Muscle of back (tissue), 13 donors: ENCODE measurements at places on chromosomes 4 and X. TPM values are rescaled to one million over a fixed set of nuclear protein-coding genes. Genes with fewer than 3 reads are reported as not detected.
A peak's percentile ranks its signal among the peaks of the same experiment; 100 is the strongest.

GRCh38 chr4:109295081-109295480 is 7.4 kb downstream of the COL25A1 start:
- DNase-seq = no peak

- no peak for DNase-seq
These were observed 225.1 kb downstream of the FAM47A start for GRCh38 chrX:33906971-33907370.

GRCh38 chr4:2714061-2714770 is 41.9 kb downstream of the TNIP2 start:
- peak; percentile 68 for DNase-seq

DNA sequence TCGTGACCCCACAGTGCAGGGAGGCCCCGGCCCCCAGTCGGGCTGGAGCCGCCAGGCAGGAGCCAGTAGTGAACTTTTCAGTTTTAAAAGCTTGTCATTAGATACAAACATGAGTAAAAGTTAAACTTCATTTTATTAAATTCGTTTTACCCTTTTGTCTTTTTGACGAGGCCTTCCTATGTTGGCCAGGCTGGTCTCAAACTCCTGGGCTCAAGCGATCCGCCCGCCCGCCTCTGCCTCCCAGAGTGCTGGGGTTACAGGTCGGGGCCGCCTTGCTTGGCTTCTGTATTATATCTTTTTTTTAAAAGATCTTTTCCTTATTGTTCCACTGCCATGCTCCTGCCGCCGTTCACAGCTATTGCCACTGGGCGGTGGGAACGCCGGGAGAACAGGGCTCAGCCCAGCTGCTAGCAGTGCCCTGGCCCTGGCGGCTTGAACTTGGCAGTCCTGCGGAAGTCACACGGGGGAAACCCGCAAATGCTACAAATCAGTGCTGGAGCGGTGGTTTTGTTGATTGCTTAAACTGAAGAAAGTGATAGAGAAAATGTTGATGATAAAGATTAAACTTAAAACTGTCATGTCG is 968 bp upstream of the NELFA start:
- DNase-seq = peak; percentile 58

GRCh38 chr4:175422331-175422730 is 389.7 kb downstream of the GPM6A start:
- DNase-seq = no peak

GRCh38 chrX:38055170-38055847 is 49.0 kb downstream of the SYTL5 start:
- peak; percentile 13 for DNase-seq

DNA sequence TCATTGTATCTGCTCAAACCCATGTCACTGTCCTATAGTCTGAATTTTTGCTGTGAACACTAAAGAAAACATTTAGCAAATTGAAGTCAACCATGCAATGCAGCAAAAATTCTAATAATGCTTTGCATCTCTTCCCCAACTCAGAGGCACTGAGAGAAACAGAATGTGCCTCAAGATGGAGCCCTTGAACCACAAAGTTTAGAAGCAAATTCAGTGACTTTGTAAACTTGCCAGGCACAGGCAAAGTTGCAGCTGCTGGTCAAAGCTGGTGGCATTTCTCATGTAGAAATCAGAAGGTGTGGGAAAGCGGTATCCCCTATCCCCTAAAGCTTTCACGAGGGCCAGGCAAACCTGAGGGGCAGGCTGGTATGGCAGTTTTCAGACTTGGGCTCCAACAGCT is 121.7 kb upstream of the DIPK2B start:
- DNase-seq = peak; percentile 71

- no peak for DNase-seq
These were observed 58.9 kb upstream of the FAM9C start for GRCh38 chrX:13103188-13103913.

DNA sequence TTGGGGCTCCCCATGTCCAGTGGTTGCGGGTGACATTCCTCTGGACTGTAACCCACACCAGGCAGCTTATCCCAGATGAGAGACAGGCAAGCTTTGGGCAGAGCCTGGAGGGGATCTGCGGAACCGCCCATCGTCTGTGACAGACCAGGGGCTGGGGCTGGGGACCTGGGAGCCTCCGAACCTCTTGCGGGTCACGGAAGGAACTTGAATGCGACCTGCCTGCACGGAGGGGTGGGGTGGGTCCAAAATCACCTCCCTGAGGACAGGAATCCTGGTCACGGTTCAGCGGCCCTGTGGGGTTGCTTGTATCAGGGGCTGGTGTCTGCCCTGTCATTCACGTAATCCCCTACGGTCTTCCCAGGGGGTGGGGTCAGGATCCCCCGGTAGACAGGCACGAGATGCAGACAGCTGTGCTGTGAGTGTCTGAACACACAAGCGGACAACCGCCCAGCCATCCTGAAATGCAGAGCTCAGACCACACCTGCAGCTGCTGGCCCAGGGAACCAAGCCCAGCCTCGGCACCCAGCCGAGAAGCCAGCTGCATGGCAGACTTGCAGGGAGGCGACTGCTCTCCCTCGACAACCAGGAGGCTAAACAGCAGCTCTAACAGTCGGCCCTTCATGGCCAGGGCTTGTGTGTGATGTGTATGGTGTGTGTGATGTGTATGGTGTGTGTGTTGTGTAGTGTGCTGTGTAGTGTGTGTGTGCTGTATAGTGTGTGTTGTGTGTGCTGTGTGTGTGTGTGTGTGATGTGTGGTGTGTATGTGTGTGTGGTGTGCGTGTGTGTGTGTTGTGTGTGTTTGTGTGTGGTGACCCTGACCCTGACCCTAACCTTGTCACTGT is 105.9 kb upstream of the ADRA2C start:
- DNase-seq = peak; percentile 77

DNA sequence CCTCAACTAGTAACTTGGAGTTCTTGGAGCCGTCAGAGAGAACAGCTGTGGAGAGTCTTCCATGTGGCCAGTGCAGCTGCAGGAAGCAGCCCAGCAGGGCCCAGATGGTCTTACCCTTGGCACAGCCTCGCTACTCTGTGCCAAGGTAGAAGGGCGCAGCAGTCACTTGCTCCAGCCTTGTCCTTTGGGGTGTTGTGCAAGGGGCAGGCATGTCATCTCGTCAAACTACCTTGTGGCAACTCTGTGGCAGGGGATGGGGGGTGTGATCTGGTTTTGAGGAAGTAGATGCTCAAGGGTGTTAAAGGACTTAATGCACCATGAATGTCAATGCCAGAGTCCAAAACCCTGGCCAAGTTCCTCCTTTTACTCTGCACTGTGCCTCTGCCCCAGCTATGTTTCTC is 34.2 kb upstream of the TBC1D14 start:
- DNase-seq = peak; percentile 32

GRCh38 chr4:25759101-25759500 is 103.5 kb downstream of the SLC34A2 start:
- no peak for DNase-seq

DNA sequence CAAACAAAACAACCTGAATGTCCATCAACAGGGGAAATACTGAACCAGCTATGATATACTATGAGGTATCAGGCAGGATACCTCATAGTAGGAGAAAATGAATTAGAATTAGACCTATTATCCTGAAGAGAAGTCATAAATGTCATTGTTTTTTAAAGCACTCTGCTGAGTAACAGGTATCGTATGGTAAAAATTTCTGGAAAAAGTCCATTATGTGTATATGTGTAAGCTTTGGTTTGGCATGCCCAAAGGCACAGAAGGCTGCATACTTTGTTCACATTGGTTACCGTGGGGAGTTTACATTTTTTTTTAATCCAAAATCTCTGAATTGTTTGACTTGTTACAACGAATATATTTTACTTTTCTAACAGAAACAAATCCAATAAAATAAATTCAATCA is 70.5 kb downstream of the RPS3A start:
- DNase-seq = no peak

GRCh38 chr4:48311896-48312295 is 29.4 kb upstream of the SLAIN2 start:
- no peak for DNase-seq

- no peak for DNase-seq
These were observed 11.0 kb upstream of the TEX13C start for GRCh38 chrX:125308653-125309052.

DNA sequence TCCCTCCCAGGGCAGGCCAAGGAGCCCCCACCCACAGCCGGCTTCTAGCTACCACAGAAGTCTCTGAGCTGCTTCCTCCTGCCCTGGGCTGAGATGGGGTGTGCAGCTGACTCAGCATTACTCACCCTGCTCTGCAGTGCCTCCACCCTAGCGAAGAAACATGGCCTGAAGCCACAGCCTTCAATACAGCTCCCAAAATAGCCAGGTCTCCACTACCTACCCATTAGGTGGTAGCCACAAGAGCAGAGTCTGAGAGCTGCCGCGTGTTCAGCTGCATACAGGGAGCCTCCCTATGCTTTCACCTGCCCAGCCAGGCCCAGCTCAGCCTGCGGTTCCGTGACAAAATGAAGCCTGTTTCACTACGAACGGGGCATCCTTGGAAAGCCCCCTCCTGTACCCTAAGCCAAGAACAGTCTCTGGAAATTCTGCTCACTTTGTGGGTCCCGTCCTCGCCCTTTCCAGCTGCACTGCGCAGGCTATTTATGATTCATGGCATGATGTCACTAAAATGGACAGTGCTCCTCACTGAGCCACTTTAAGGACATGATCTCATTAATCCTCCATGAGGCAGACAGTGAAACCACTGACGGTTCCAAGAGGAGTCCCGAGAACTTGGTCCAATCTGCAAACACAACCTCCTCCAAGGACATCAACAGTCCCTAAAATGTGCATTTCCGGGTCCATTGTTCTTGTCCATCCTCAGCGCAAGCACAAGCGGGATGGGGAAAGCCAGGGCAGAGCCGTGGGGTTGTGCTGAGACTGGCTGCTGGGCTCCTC is 20.2 kb downstream of the WDR1 start:
- peak; percentile 80 for DNase-seq

DNA sequence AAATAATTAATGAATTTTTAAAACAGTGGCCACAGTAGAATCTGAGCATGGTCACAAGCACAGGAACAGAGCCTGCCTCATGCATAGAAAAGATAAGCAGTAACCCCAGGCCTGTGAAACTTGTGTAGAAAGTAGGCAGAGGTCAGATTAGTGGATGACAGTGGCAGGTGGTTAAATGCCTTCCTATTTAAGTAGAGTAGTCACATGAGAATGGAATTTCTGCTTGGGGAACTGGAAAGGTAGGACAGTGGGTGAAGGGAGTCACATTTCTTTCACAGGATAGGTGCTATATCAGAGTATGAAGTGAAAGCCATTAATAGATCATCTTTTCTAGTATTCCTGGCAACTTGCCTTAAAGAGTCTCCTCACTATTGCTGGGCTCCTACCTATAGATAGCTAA is 34.9 kb upstream of the ASB12 start:
- DNase-seq = peak; percentile 0

DNA sequence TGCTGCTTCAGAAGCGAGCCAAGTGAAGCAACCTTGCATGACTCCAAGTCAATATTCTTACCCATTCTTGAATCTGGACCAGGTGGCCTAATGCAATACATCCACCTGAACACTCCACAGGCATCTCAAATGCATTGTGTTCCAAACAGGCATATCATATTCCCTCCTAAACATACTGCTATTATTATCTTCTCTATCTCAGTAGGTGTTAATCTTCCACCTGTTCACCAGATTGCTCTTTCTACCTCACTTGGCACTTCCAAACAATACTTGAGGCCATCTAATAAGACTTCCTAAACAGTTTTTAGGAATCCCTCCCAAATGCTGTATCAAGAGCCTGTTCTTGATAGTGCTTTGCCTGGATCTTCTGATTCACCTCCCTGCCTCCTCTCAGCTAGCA is 90.7 kb downstream of the GPRIN3 start:
- DNase-seq = no peak

- DNase-seq = no peak
These were observed 34.7 kb downstream of the IL13RA1 start for GRCh38 chrX:118761939-118762707.

DNA sequence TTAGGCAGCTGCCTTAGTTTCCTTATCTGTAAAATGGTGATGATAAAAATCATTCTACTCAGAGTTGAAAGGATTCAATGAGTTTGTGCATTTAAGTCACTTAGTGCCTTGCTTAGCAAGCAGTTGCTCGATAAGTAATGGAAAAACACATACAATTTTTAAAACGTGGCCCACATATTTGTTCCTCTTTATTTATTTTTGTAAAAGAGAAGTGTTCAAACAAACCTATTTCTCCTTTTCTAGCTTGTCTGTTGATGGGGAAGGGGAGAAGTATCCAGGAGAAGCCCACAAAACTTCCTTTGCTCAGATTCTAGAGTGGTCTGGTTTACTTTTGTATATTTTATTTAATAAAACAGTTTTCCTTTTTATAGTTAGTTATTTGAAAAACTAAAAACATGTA is 3.3 kb upstream of the HPGDS start:
- DNase-seq = no peak

DNA sequence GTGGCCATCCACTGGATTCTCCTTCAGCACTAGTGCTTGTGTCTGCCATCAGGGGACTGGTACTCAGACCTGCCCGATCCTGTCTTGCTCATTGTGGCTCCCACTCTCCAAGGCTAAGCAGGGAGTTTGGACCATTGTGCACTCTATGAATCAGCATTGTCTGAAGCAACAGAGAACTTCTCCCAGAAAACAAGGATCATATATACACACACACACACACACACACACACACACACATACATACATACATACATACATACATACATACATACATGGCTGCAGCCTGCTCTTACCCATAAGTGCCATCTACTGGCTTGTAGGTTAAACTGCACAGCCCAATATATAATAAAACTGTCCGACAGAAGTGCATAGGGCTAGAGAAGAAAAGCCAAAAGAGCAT is 345.3 kb upstream of the LCORL start:
- DNase-seq = peak; percentile 25

GRCh38 chr4:5893004-5893580 is at the start of gene CRMP1:
Gene CRMP1 (minus strand): TSS chr4:5893086. CDS start chr4:5892969, 117 bp downstream.
- no peak for DNase-seq

DNA sequence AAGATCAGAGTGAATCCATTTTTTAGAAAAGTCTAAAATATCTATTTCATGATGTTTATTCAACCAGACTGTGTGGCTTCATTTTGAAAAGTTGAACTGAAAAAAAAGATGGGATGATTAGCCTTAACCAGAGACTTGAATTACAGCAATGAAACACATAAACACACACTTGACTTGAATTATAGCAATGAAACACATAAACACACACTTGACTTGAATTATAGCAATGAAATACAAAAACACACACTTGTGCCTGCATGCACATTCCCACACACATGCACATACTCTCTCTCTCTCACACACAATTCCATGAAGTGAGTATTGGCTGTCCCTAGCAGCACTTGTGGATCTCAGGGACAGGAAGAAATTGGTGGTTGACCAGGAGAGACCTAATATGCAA is 286.8 kb downstream of the USP46 start:
- no peak for DNase-seq

DNA sequence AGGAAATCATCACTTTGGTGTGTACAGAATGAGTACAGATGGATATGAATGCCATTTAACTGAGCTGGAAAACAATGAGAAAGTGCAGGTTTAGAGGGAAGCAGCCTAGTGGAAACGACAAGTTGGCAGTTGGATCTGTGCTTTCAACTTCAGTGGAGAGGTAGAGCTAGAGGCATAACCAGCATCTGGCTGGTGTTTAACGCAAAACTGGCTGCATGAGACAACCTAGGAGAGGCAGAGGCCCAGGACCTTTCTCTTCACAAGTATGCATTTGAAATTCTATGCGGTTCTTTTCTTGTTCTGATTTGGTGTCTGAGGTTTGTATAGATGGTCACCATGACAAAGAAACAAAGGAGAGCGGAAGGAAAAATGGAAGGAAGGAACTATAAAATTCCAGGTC is 63.1 kb downstream of the ANXA5 start:
- no peak for DNase-seq

The CXCL6 gene
- polyA plus RNA-seq = 0.34 TPM

The CSN1S1 gene
- polyA plus RNA-seq = not detected

The RHOH gene
- 0.99 TPM for polyA plus RNA-seq

The NDST4 gene
- polyA plus RNA-seq = 1.0 TPM

The FBXW7 gene
- polyA plus RNA-seq = 19.8 TPM

The DTHD1 gene
- polyA plus RNA-seq = not detected

The DIAPH2 gene
- polyA plus RNA-seq = 10.8 TPM

The NAA11 gene
- polyA plus RNA-seq = 0.29 TPM

The HTN3 gene
- polyA plus RNA-seq = not detected

The BEX2 gene
- polyA plus RNA-seq = 32.7 TPM
